ENCODE measurements at places on chromosomes 7 and 10. TPM values are rescaled to one million over a fixed set of nuclear protein-coding genes. Genes with fewer than 3 reads are reported as not detected.

GSTO2 gene
- total RNA-seq = 17.9 TPM

CYP17A1 gene
- total RNA-seq = 0.46 TPM

PDE6C gene
- not detected for total RNA-seq

DPYSL4 gene
- total RNA-seq = 1.1 TPM

COL1A2 gene
- total RNA-seq = 14.1 TPM

MYL10 gene
- not detected for total RNA-seq

GIMAP8 gene
- 3.7 TPM for total RNA-seq

BTRC gene
- total RNA-seq = 9.5 TPM

All from pancreas (tissue), 10 donors.